NCI-H524 treated with DMSO at 0.1 percent for 48 hours (cell line): ENCODE measurements at places on chromosomes 5 and 9.

DNA sequence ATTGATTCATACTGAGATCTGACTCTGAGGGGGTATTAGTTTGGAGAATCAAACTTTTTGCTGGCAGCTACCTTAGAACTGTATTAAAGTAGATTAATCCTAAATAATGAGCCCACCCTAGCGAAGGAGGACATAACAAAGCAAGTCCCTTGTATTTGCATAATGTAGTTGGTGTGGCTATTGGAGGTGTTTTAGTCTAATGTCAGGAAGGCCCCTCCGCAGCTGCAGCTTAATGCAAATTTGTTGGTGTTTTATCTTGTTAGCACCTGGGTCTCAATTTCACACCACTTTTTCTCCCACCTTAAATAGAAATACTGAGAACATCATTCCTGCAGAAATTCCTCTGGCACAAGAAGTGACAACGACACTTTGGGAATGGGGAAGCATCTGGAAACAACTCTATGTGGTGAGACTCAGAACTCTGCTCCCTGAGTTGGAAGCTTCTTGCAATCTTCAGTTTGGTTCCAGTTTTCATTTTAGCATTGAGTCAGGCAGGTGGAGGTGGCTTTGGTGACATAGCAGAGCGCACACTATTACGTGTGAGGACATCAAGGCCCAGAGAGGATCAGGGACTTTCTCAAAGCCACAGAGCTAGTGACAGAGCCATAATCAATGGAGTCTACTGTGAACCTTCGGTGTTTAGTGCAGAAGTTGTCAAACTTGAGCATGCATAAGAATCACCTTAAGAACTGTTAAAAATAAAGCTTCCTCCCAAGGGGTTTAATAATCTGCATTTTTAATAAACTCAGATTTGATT, 33.9 kb downstream of the DOCK2 start:
- no peak for DNase-seq

DNA sequence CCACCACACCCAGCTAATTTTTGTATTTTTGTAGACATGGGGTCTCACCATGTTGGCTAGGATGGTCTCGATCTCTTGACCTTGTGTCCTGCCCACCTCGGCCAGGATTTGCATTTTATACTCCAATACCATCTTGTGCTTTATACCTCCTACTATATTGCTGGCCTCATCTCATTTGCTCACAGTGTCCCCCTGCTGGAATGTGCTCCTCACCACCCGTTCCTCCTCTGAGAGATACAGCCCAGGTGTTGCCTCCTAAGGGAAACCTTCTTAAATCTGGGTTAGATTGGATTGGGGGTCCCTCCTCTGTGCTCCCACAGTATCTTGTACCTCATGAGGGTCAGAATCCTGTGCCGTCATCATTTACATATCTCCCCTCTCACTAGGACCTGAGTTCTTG, 131.7 kb downstream of the PAPPA start:
- no peak for DNase-seq

GRCh38 chr5:181223058-181223728, at the start of gene TRIM41:
Gene TRIM41 (plus strand): TSS chr5:181223281. CDS start chr5:181224000, 719 bp downstream.
- no peak for DNase-seq

DNA sequence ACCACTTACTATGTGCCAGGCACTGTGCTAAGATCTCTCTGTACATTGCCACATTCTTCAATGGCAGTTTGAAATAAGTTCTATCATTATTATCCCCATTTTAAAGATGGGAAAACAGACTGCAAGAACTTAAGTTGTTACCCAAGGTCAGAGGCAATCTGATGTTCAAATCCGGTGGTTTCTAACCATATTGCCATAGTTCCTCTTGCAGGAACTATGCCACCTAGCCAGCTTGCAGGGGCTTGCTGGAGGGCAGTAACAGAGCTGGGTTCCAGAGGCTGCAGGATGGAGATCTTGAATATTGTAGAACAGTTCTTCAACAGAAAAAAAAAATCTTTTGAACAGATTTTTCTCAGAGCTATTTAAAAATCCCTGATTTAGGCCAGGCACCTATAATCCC, 71.8 kb upstream of the TNFAIP8 start:
- no peak for DNase-seq

- DNase-seq: no peak
Measured at GRCh38 chr5:83947763-83948162, 227.1 kb upstream of the HAPLN1 start.

- no peak for DNase-seq
Measured at GRCh38 chr9:20405078-20405477, 217.2 kb downstream of the MLLT3 start.

- DNase-seq: no peak
Measured at GRCh38 chr5:135565725-135566421, 12.9 kb downstream of the CXCL14 start.

GRCh38 chr9:112408819-112409218, 28.9 kb downstream of the HSDL2 start:
- no peak for DNase-seq

DNA sequence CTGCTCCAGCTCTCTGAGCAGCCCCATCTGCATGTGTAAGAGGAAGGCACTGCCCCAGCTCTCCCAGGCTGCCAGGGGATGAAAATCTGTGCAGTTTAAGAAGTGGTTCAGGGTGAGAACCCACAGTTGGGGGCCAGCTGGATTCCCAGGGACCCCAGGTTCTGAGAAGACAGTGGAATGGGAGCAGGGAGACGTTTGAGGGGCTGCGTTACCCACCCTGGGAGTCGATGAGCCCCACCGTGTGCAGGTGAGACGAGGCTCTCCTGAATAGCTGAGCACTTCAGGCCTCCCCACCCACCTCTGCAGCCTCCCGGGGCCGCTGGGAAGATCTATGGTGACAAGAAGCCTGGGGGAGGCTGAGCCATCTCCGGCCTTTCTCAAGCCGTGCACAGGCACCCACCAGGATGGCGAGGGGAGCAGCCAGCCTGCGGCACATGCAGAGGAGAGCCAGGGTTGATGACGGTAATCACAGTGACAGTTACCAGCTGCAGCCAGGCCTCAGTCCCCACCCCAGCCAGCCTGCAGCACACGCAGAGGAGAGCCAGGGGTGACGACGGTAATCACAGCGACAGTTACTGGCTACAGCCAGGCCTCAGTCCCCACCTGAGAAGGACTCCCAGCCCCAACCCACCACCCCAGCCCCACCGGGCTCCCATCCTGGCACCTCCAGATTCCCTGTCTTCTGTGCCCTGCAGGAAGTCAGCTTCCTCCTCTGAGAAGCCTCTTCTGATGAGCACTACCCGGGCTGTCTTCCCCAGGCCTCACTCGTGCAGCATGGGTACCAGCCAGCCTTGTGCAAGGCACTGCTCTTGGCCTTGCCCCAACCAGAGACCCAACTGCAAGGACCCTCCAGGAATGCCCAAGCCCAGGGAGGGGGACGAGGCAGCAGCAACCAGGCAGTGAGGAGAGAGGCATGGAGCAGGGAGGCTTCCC, 150.8 kb upstream of the PPP1R26 start:
- DNase-seq: no peak

GRCh38 chr9:37801287-37801850, 772 bp downstream of the DCAF10 start:
- DNase-seq: no peak

DNA sequence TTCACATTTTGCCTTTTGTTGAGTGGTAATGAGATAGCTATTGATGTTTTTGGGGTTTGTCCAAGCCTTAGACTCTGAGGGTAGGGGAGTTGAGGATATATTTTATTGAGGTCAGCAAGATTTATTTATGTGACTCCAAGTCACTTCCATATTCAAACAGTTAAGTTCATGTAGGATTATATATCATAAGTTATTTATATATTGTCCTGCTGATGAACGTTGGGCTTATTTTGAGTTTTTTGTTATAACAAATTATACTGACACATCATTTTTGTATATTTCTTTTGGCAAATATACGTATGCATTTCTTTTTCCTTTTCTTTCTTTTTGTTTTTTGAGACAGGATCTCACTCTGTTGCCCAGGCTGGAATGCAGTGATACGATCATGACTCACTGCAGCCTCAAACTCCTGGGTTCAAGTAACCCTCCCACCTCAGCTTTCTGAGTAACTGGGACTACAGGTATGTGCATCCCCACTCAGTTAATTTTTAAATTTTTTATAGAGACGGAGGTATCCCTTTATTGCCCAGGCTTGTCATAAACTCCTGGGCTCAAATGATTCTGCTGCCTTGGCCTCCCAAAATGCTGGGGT, 23.5 kb upstream of the IL12B start:
- DNase-seq: no peak

GRCh38 chr9:124267271-124267807, 9.6 kb downstream of the NEK6 start:
- DNase-seq: no peak

DNA sequence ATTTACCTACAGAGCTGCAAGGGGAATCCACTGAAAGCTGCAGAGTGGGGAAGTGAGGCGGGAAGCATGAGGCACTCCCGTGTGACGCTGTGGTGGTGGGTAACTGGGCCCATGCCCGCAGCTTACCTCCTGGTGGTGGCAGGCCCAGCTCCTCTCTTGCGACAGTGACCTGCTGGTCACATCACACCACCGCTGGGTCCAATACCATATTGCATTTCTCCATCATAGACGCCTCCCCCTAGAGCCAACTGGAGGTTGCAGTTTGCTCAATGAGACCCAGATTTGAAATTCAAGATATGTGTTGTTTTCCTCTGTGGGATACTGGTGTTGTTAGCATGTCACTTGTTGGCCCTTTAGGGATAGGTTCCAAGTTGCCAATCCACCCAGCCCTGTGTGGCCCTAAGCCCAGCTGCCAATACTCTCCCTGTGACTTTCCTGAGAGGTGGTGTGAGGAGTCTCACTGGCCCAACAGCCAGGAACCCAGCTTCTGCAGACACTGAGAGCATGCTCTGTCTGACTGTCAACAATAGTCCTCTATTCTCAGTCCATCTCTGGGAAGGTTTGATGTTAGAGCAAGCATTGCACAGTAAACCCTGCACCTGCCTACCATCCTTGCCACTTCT, 428.3 kb downstream of the GADD45G start:
- DNase-seq: no peak

DNA sequence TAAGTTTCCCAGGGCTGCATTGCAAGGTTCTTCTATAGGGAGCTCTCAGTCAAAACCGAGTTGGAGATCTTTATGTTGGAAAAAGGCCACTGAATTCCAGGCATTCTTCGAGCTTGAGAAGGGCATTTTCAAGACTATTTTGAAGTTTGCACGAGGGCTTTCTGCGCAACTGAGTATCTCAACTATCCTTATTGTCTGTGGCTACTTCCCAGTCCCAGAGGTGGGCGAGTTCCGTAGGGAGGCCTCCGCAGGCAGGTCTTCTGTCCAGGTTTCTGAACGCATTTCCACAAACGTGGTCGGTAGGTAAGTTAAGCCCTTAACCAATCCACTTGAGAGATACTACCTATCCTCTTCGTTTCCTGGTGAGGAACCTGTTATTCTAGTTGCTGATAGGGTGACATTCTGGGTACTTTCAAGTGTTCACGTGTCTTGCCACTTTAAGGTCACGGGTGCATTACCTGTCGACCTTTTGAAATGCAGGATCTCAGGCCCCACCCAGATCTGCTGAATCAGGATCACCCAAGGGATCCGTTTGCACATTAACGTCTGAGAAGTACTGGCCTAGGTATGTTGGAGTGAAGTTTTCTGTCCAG, 51.4 kb upstream of the TJP2 start:
- DNase-seq: no peak

DNA sequence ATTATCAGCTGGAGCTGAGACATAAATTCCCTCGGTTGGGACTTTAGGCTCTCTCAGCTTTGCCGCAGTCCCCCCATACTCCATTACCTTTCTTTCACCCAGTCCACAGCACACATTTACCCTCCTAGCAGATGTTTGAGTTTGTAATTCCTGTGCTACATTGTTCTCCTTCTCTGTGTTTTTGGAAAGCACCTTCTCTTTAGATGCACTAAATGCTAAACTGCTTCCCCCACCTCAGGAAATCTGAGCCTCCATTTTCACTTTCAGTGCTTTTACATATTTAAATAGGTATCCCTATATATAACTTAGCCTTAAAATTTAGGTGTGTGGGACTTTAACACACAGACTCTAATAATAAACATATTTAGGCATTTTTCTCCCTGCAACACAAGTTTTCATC, 356.9 kb downstream of the NFIB start:
- no peak for DNase-seq

DNA sequence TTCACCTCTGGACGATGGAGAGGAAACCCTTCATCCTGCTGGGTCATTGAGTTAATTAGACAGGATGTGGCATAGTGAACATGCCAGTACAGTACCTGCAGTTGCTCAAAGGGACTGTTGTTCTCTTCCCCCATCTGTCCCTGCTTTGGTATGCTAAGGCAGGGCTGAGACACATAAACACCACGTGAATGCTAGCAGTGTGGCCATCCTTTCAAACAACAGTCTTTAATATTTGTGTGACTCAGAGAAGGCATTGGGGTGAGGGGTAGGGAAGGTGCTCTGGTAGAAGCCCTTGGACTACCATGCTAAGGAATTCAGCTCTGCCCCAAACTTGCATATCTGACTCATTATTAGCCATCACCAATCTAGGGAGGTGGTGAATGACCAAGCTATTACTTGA, 180.2 kb upstream of the ZNF618 start:
- no peak for DNase-seq

- no peak for DNase-seq
Measured at GRCh38 chr9:125467116-125467740, 205.6 kb downstream of the GAPVD1 start.

- DNase-seq: no peak
Measured at GRCh38 chr9:83538172-83538889, at the start of gene FRMD3. Gene FRMD3 (minus strand): TSS chr9:83538401. CDS start chr9:83538231, 170 bp downstream.

GRCh38 chr5:68254810-68255209, 39.3 kb downstream of the PIK3R1 start:
- no peak for DNase-seq

DNA sequence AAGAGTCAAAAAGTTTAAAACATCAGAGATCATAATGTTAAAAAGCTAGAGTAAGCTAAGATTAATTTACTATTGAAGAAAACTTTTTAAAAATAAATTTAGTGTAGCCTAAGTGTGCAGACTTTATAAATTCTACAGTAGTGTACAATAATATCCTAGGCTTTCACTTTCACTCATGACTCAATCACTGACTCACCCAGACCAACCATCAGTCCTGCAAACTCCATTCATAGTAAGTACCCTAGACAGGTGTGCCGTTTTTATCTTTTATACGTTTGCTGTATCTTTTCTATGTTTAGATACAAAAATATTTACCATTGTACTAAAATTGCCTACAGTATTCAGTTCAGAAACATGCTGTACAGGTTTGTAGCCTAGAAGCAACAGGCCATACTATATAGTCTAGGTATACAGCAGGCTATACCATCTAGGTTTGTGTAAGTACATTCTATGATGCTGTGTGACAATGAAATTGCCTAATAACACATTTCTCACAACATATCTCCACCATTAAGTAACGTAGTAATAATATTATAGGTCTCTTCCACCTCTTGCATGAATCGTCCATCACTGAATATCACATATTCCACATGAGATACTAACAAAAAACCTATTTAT, 59.2 kb downstream of the MEGF9 start:
- no peak for DNase-seq

DNA sequence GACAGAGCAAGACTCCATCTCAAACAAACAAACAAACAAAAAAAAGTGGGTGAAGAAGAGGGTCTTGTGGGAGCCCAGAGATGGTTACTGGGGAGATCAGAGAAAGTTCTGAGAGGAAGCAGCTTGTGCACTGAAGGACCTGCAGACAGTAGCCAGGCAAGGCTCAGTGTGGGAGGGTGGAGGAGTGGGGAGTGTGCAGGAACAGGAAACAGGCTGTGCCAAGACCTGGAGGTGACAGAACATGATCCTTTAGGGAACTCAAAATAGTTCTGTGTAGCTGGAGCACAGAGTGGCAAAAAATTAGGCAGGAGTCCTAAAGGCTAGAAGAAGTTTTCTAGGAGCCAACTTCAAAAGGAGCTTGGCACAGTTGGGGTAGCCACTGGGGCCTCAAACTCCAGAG, 19.2 kb upstream of the NANS start:
- no peak for DNase-seq

- no peak for DNase-seq
Measured at GRCh38 chr9:15277400-15278090, 29.5 kb downstream of the TTC39B start.
